ENCODE measurements at places on chromosomes 1 and 21.

DNA sequence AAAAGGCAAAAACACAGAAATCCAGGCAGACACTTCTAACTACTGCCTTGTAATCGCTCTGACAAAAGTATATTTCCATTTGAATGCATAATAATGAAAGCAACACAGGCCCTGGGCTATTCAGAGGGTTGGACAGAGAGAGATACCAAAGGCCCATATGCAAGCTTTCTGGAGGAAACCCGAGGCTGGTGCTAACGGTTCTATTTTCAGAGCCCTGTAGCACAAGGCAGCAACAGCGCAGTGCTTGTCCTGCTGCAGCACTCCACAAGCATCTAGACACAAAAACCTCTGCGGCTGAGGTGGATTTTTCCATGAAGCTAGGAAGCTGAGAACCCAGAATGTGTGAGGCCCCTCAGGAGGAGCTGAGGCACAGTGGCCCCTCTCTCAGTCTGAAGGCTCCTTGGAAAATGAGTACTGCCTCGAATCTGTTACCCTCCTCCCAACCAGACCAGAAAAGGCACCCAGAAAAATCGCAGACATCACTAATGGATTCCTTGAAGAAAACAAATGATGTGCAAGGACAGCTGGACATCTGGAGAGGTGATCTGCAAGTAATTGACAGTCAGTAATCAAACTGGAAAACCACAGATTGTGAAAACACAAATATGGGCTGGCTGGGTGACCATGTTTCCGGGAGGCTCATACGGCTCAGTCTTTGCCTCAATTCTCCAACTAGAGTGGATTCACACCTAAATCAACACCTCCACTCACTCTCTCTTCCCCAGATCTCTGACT lies 54.0 kb downstream of the COLGALT2 start:
- no peak for DNase-seq

GRCh38 chr1:84401156-84401555 lies 2.9 kb downstream of the DNASE2B start:
- DNase-seq = no peak

DNA sequence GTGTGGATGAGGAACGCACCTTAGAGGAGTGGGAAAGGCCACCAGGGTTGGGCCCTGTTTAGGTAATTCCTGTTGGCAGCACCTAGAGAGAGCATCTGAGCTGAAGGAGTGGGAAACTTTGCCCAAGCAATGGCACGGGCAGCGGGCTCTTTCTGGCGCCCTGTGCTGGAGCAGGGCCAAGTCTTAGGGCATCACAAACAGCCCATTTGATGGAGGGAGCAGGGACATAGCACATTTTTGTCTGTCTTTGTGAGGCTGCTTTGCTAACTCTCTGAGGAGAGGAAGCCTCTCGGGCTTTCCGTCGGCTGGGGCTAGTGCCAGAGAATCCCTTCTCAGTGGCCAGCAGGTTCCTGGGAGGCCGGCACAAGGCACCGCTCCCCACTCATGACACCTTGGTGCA lies 22.5 kb upstream of the CNTN2 start:
- no peak for DNase-seq

DNA sequence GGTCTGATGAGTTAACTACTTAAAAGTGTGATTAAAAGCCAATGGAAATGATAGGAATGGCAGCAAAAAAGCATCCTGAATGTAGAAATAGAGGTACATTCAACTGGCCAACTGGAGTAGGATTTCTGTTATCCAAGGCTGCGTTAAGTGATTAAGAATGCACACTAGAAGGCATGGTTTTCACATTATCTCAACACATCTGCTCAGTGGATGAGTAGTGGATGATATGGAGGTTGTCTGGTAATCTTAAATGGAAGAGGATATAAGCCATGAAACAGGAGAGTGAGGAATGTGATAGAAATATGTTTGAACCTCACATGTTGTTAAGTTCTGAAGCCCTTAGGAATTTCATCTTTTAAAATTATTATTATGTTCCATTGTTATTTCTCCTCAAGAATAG lies 839.9 kb downstream of the USP25 start:
- no peak for DNase-seq

DNA sequence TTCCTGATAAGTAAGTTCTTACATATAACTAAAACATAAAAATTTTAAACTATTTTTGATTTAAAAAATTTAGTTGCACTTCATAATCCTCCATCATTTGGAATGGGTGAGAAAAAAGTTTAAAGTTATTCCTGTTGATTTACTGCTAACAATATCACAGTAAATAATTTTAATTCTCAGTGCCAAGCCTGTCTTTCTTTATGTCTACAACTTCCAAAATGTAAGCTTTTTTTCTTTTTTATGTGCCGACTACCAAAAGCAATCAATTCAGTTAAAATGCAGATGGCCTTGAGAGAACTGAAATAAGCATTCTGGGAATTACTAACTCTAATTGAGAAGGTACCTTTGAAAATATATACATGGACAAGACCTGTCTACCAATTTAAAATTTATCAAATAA lies 1224.3 kb upstream of the B3GALT2 start:
- no peak for DNase-seq

DNA sequence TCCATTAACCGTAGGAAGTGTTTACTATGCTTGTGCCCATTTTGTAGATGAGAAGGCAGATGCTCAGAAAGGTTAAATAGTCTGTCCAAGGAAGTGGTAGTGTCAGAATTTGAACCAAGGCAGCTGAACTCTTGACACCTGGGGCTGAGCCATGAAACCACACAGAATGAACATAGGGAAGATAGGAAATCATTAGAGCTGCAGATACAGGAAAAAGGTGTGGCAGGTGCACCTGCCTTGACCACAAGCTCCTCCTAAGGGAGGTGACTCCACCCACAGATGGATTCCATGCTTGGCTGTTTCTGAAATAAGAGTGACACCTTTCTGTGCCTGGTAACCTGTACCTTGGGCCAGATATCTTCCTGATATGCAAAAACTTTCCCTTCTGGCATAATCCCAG lies 69.9 kb upstream of the IGSF21 start:
- DNase-seq = peak; percentile 27

- DNase-seq = no peak
These were observed 7.8 kb upstream of the PLEKHG5 start for GRCh38 chr1:6499296-6499695.

GRCh38 chr1:49527606-49528305 lies 496.0 kb downstream of the AGBL4 start:
- DNase-seq = no peak

GRCh38 chr1:205298191-205298994 lies 23.2 kb downstream of the NUAK2 start:
- no peak for DNase-seq

DNA sequence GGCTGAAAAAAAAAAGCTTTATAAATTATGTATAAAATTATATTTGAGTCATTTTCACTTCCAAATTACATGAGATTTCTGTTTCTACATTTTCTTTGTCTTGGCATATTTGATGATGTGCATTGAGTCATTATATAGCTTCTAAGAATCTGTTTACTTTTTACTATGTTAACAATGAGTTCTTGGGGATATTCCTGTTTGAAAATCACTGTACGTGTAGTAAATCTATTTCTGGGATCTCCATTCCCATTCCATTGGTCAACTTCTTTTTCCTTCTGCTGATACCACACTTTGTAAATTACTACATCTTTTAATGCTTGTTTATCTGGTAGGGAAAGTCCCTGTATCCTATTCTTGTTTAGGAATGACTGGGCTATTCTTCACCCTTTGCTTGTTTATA lies 43.6 kb downstream of the TNFRSF9 start:
- DNase-seq = no peak

DNA sequence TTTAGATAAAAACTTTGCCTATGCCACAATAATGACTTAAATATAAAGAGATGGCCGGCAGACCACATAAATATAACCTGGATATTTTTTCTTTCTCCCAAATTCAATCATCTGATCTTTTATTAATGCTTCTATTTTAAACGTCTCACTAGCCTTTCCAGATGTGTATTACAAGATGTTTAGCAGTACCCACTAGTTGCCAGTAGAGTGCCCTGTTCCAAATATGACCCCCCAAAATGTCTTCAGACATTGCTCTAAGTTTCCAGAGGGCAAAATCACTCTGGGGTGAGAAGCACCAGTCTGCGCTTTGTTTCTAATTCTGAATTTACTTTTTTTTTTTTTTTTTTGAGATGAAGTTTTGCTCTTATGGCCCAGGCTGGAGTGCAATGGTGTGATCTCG lies 268.1 kb downstream of the GRIK1 start:
- DNase-seq = no peak

DNA sequence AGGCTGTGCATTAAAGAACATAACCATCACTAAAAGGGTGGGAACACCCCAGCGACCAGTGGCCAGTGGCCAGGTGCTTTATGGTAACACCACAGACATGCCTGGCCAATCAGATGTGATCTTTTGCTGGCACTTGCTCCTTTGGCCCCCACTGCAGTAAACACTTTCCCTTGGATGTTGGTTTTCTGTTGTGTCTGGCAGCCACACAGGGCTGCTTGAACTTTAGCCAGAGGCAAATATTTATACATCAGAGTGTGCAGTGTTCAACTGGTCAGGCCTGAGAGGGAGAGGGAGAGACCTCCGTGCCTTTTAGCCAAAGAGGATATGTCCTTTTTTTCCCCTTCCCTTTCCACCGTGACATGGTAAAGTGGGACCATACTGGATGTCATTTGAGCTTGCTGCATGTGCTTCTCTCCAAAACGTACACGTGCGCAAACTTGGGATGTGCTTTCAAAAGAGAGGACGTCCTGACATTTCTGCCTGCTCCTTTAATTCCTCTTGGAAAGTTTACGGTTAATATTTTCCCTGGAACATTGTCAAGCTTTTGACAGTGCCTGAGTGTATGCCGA lies 101.2 kb downstream of the NFIA start:
- no peak for DNase-seq

GRCh38 chr1:43354936-43355335 lies 3.8 kb upstream of the CDC20 start:
- DNase-seq = no peak

GRCh38 chr1:118944133-118944532 lies 44.0 kb downstream of the TBX15 start:
- no peak for DNase-seq

DNA sequence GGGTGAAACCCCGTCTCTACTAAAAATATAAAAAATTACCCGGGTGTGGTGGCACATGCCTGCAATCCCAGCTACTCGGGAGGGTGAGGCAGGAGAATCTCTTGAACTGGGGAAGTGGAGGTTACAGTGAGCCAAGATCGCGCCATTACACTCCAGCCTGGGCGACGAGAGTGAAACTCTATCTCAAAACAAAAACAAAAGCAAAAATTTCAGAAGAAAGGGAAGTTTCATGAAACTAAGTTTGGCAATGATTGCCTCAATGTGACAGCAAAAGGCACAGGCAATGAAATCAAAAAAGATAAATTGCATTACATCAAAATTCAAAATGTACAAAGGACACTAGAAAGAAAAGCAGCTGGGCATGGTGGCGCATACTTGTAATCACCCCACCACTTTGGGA lies 40.1 kb downstream of the BTF3L4 start:
- no peak for DNase-seq

DNA sequence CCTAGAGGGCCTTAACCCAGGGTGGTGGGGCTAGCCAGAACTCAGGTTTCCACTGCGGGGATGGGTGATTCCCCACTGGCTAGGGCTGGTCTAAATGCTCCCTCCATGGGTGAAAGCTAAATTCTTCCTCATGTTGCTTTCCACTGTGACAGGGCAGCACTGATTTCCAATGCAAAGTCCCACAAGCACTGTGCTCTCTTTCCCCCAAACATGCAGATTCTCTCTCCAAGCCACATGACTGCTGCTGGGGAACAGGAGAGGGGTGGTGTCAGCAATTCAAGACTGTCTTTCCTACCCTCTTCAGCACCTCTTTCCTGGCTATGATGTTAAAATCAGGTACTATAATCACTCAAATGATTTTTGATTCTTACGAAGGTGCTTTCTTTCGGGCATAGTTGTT lies 215.5 kb downstream of the RWDD3 start:
- no peak for DNase-seq

DNA sequence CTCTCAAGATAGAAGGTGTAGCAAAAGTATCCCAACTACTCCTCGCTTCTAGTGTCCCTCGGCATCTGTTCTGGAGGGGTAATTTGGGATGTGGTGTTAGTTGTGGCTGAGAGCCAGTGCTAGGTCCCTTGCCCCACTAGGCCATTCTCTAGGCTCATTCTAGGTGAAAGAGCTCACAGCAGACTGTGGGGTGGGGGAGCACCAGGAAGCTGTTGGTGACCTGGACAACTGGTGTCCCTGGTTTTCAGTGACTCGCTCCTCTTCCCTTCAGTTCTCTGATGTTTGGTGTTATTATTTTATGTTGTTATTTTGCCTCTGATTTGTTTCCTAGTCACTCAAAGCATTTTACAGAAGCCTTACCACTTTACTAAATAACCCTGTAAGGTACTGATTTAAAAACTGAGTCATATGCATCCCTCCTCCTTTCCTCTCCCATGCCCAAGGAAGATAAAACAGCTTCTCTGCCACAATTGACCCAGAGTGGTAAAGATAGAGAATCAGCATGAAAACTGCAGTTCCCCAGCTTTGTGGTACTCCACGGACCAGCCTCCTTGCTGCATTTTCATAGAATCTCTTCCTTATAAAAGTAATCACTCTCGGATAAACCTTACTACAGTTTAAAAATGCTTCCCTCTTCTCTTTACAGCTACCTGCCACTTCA lies 14.1 kb downstream of the DYRK3 start:
- DNase-seq = no peak

- DNase-seq = no peak
These were observed 39.8 kb upstream of the SYNC start for GRCh38 chr1:32742199-32742947.

DNA sequence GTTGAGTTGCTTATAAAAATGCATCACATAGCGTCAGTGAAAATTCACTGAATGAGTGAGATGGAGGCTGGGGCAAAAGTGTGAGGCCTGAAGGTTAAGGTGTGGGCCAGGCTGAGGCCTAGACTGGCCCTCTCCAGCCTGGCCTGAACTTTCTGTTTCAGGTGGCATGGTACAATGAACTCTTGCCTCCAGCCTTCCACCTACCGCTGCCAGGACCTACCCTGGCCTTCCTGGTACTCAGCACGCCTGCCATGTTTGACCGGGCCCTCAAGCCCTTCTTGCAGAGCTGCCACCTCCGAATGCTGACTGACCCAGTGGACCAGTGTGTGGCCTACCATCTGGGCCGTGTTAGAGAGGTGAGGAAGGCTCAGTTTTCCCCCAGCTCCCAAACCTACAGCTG lies 7.1 kb downstream of the MMACHC start:
- DNase-seq = no peak

DNA sequence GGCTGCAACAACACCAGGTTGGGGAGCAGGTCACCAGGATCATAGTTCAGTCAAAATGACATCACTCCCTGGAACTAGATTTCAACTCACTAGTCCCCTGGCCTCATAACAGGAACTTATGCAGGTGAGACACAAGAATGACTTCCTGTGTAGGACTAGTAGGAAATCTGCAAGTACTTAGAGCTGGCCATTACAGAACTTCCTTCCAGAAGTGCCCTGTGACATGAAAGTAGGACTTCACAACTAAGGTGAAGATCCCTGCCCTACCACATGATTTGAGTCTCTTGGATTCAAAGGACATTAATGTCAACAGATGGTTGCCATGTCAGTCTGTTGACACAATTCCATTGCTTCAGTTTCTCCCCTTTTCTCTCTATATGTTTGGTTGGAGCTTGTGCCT lies 223.1 kb downstream of the RPS6KC1 start:
- no peak for DNase-seq

- DNase-seq = no peak
These were observed 1707.7 kb downstream of the BRINP3 start for GRCh38 chr1:188769936-188770335.

- DNase-seq = no peak
These were observed 33.8 kb downstream of the HHAT start for GRCh38 chr1:210362526-210362925.
